Stimulated activated CD4-positive, alpha-beta T cell treated with anti-CD3 and anti-CD28 coated beads, TNF-alpha, amount 100 ng/mL, for 1 hour (primary cell): ENCODE measurements at places on chromosomes 5 and 9.

- no peak for DNase-seq
These were observed 8.4 kb upstream of the IL6ST start for GRCh38 chr5:56003179-56003578.

- DNase-seq = no peak
These were observed 196.0 kb downstream of the MED10 start for GRCh38 chr5:6182271-6182815.

DNA sequence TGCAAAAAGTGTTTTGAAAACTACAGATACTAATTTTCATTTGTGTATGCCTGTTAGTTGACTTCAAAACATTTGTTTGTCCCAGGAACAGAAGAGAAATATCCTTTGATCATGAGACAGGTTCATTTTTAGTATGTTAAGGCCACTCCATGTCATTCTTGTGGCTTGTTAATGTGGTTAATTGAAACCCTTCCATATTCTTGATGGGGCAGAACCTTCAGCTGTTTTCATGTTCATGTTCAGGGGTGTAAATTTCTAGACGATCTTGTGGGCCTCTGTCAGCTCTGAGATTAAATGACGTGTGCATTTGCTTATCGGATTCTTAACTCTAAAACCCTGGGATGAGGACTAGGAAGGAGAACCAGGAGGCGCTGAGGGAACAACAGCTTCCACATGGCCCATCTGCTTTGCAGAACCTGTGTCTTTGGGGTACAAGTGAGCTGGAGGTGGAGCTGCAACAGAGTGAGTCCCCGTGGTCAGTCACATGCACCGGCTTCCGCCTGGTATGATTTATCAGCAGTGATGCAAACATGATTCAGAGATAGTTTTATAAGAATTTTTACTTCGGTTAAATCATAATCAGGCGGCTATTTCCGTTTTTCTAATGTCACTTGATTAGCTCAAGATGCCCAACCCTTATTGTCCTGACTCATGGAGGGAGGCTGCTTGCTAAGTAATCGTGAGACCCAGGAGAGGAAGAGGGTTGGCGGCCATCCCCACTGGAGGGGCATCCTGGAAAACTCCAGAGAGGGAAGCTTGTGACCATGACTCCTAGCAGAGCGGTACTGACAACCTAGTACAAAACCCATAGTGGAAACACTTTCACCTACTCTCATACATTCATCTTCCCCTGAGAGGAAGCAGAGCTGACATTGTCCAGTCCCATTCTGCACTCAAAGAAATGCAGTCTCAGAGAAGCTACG lies 138.4 kb downstream of the C9orf152 start:
- no peak for DNase-seq

DNA sequence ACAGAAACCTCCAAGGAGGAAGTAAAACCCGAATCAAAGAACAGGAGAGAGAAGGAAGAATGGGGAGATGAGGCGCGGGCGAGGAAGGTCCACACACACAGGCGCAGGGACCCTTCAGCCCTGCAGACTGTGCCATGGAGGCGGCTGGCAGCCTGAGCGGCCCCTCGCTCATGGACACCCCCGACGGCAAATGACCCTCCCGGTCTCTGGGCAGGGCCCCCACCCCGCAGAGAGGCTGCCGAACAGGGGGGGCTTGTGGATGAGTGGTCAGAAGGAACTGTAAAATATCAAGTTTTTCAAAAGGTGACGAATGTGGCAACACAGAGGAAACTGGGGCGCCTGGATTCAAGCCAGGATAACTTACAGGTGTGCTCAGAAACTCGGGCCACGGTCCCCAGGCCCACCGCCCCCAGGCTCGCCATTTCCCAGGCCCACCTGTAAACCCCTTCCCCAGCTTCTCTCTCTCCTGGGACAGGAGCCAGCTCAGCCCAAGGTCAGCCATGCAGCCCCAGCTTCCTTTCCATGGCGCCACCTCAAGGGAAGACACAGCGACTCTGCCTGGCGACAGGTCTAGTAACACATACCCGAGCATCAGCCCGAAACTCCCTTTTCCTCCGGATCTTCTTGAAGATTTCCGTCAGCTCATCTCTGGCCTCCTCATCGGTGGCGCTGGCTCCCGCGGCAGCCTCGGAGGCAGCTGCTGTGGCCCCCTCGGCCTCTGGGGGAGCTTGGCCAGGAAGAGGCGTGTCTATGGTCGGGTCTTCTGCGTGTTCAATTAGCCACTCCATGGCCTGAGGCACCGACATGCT lies 16.5 kb downstream of the UBAC1 start:
- no peak for DNase-seq

DNA sequence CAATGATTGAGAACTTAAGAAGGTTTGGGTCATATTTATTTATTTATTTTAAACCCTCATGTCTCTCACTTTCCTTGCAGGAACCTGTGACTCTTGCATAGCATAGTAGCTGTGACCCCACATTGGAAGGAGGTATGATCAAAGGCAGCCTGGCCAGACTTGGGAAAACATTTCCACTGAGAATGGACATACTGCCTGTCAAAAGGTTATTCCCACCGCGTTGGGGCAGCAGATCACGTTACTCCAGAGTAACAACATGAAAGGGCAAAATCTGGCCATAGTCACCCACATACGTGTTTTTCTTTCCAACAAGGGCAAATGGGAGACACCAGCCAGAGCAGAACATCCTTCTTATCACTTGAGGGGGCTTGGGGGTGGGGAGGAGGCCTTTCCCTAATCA lies 95.7 kb downstream of the ARL15 start:
- no peak for DNase-seq

DNA sequence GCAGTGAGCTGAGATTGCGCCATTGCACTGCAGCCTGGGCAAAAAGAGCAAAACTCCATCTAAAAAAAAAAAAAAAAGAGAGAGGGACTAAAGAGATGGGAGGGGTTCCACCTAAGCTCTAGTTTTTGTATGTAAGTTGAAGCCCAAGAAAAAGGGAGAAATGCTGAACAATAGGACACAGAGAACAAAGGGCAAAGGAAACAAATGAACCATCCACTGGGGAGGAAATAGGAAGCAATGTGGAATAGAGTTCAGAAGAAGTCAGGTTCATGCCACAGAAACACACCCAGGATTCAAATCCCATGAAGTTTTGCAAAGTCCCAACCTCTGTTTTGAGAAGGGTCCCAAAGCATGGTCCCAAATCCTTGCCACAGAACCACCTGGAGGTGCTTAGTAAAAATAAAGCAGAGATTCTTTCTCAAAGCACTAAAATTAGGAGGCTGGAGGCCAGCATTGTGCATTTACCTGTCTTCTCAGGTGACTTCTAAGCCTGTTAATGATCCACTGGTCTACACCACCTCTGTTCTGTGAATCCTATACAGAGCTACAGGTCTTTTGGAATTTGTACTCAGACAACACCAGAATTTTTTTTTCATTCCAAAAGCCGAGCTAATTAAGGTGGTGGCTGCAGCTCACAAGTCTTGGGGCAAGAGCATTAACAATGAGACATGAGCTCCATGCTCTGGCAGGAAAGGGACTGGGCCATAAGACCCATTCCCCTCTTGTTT lies 177.6 kb downstream of the DOCK8 start:
- DNase-seq = no peak

DNA sequence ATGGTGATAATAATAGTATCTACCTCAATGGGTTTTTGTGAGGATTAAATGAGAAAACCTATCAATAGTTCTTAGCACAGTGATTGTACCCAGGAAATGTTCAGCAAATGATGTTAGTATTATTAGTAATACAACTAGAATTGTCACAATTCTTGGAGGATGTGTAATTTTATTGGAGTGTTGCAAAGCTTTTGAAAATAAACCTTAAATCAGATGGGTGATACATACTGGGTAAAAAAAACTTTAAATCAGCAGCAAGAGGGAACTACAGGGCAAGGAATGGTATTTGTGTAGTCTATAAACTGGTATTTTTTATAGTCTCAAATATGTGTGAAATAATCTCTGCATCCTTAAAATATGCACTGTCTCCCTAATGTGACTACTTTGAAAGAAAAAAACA lies 371.6 kb downstream of the PIK3R1 start:
- DNase-seq = no peak

GRCh38 chr9:286071-286740 lies 71.5 kb downstream of the DOCK8 start:
- no peak for DNase-seq

- no peak for DNase-seq
These were observed 163.6 kb downstream of the SREK1 start for GRCh38 chr5:66307647-66308241.

- no peak for DNase-seq
These were observed 11.1 kb downstream of the NIPSNAP3B start for GRCh38 chr9:104774831-104775573.

GRCh38 chr5:149886060-149886459 lies 58.5 kb downstream of the PDE6A start:
- no peak for DNase-seq

DNA sequence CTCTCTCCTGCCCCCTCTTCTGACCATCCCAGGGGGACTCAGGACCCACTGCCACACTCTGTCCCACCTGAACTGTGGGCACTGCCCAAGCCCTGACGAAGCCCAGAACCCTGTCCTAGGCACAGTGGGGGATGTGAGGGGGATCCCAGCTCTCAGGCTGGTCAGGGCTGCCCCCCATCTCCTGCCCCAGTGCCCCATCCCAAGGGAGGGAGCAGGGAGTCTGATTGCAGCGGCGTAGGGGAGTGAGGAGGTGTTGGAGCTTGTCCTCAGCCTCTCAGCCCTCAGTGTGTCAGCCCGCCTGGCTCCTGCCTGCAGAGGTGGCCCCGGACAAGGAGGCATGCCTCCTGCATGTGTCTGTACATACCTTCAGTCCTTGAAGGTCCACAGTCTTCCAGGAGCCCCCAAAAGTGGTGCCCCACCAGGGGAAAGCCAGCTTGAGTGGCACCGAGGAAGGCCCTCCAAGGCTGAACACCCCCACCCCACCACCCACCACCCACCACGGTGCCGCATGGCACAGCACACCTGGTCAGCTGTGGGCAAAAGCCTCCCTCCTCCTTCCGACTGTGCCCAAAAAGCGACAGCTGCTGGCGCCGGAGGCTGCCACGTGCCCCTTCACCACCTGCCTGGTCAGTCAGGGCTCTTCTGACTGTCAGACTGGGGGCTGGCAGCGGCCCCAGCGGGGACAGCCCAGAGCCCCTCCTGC lies 930 bp downstream of the SARDH start:
- no peak for DNase-seq

GRCh38 chr9:87068177-87068840 lies 121.0 kb upstream of the GAS1 start:
- DNase-seq = no peak

DNA sequence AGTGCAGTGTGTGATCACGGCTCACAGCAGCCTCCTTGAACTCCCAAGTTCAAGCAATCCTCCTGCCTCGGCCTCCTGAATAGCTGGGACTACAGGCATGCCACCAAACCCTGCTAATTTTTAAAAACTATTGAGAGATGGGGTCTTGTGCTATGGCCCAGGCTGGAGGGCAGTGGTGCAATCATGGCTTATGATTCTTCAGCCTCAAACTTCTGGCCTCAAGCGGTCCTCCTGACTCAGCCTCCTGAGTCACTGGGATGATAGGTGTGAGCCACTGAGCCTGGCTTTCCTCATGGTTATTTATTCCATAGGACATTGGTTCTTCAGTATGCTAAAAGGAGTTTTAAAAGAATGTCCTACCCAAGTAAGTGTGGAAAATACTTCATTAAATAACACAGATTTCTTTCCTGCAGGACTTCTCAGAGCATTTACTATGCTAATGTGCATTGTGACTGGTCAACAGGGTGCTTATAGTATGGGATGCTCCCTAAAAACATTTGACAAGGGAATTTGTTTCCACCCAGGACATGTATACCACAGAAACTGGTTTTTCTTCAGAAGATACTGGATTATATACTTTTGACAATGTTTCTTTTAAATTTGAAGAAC lies 11.2 kb upstream of the NCS1 start:
- no peak for DNase-seq

- DNase-seq = no peak
These were observed 196.9 kb downstream of the VPS13A start for GRCh38 chr9:77374266-77374665.

DNA sequence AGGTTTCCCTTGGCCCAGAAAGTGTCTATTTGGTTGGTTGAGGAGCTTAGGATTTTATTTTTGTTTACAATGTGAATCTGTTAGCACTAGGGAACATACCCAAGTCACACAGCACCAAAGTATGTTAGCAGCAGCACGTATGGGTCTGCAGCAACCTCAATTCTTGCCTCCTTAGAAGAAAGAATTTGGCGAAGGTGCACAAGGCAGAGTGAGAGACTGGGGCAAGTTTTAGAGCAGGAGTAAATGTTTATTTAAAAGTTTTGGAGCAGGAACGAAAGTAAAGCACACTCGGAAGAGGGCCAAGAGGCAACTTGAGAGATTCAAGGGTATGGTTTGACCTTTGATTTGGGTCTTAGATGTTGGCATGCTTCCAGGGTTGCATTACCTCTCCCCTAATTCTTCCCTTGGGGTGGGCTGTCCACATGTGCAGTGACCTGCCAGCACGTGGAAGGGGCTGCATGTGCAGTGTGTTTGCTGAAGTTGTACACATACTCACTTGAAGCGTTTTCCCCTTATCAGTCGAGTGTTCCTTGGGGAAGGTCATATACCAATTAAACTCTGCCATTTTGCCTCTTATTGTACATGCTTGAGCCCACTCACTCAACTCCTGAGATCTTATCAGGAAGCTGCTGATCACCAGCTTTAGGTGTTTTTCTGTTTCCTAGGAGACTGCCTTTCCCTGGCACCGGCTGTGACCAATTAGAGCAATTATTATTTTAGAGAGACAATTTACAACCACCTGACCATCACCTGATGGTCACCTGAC lies 64.9 kb upstream of the SHC3 start:
- no peak for DNase-seq

DNA sequence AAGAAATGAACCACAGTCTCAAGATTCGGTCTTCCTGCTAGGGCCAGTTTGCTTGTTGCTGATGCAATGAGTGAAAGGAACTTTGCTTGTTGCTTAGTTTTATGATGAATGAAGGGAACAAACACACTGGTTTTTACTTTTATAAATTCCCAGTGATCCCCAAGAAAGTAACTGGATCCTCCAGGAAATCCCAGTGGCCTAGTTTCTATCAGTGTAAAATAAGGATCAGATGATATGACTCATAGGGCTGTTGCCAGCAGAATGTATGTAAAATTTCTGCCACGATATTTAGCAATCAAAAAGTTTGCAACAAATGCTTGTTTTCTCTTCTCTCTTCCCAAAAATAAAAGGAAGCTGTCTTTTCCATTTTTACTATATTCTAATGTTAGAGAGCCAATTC lies 160.1 kb upstream of the CDKN2B start:
- no peak for DNase-seq

- no peak for DNase-seq
These were observed 5.4 kb downstream of the MED22 start for GRCh38 chr9:133342570-133342969.

DNA sequence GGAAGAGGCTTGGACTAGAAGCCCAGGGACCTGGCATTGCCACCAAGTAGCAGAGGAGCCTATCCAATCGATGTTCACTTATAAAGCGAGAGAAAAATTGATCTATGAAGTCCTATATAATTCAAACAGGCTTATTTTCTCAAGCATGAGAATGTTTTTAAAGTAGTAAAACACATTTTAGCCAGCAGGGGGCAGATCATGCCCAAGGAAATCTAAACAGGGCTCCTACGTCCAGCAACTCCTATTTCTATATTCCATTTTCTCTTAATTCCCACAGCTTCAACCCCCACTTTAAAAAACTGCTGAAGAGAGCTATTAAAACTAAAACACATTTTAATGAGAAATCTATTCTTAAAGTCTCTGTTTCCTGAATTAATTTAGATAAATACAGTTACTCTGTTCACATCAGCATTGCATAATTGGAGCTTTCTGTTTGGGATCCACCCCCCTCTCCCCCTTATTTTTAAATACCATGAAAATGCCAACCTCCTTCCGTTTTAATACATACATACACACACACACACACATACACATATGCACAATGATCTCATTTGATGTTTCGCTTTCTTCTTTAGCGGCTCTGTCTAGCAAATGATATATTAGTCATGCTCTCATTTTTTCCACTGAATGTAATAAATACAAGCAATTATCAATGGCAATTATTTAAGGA lies 144.9 kb downstream of the MYO10 start:
- DNase-seq = no peak
